Tibial nerve (tissue), 4 donors: ENCODE measurements at places on chromosomes 1 and 21.

DNA sequence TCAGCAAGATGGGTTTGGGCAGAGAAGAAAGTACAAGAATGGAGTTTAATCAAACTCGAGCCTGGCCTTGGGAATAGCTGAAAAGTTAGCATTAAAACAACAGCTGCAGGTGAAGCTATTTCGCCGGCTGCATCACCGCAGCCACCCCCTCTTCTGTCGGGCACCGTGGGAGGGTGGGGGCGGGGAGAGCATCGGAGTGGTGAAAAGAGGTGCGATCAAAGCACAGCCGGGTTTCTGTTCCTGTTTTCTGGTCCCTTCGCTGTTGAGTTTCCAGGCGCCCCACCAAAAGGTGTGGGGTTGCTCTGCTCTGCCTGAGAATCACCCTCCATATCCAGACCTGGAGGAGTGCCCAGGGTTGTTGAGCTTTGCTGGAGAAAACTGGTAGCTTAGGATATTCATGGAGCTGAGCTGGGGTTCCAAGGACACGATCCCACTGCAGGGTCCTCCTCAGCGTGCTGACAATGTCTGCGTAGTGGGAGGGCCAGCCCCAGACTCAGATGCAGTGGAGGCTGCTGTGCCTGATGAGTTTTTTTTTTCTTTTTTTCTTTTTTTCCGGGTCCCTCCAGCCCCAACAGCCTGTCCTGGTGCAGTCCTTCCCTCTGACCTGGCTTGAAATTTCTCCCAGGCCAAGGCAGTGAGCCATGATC lies 127.5 kb upstream of the C1orf174 start:
- no peaks in the 10 kb centered on the region for H3K27me3 ChIP-seq
- no peaks in the 10 kb centered on the region for H3K36me3 ChIP-seq
- no peak overlapping the region for H3K27ac ChIP-seq
- H3K4me1 ChIP-seq: no peaks in the 10 kb centered on the region

GRCh38 chr1:156383023-156383422 lies 14.0 kb downstream of the RHBG start:
- DNase-seq: peak; percentile 47
- no peak overlapping the region for H3K4me3 ChIP-seq
- H3K4me1 ChIP-seq: no peaks in the 10 kb centered on the region

- no peaks in the 10 kb centered on the region for H3K27me3 ChIP-seq
- DNase-seq: no peak
- no peak overlapping the region for H3K27ac ChIP-seq
These were observed 91.1 kb upstream of the RGS4 start for GRCh38 chr1:162977944-162978568.

- no peaks in the 10 kb centered on the region for H3K36me3 ChIP-seq
- H3K27me3 ChIP-seq: no peaks in the 10 kb centered on the region
- DNase-seq: no peak
These were observed 5.8 kb downstream of the TRIM33 start for GRCh38 chr1:114505148-114505561.

GRCh38 chr1:161779393-161779792 lies 13.3 kb downstream of the ATF6 start:
- H3K4me1 ChIP-seq: no peaks in the 10 kb centered on the region
- H3K4me3 ChIP-seq: no peak overlapping the region
- no peaks in the 10 kb centered on the region for H3K36me3 ChIP-seq
- DNase-seq: no peak
- no peaks in the 10 kb centered on the region for H3K27me3 ChIP-seq
- no peak overlapping the region for H3K27ac ChIP-seq

- no peaks in the 10 kb centered on the region for H3K4me1 ChIP-seq
- no peaks in the 10 kb centered on the region for H3K27me3 ChIP-seq
- H3K27ac ChIP-seq: no peak overlapping the region
- H3K4me3 ChIP-seq: no peak overlapping the region
- DNase-seq: no peak
These were observed 15.1 kb downstream of the PCP4 start for GRCh38 chr21:39882151-39882838.

GRCh38 chr1:165014753-165015152 lies 341.8 kb downstream of the LMX1A start:
- H3K27ac ChIP-seq: no peak overlapping the region
- no peaks in the 10 kb centered on the region for H3K36me3 ChIP-seq
- no peaks in the 10 kb centered on the region for H3K27me3 ChIP-seq
- no peaks in the 10 kb centered on the region for H3K4me1 ChIP-seq

DNA sequence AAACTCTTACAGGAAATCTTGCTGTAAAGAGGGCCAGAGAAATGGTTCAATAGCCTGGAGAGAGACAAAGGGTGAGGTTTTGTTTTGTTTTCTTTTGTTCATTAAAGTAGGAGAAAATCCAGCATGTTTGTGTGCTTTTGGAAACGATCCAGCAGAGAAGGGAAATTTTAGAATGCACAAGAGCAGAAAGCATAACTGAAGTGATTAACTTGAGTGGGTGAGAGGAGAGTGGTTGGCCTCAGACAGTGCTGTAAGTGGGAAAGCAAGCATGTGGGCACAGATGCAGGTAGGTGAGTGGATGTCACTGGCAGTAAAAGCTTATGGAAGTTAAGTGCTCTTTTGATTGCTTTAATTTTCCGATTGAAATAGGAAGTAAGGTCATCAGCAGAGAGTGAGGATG lies 50.2 kb downstream of the EEIG2 start:
- H3K4me1 ChIP-seq: no peaks in the 10 kb centered on the region
- H3K36me3 ChIP-seq: no peaks in the 10 kb centered on the region
- no peaks in the 10 kb centered on the region for H3K27me3 ChIP-seq
- no peak overlapping the region for H3K4me3 ChIP-seq
- no peak overlapping the region for H3K27ac ChIP-seq
- no peak for DNase-seq

DNA sequence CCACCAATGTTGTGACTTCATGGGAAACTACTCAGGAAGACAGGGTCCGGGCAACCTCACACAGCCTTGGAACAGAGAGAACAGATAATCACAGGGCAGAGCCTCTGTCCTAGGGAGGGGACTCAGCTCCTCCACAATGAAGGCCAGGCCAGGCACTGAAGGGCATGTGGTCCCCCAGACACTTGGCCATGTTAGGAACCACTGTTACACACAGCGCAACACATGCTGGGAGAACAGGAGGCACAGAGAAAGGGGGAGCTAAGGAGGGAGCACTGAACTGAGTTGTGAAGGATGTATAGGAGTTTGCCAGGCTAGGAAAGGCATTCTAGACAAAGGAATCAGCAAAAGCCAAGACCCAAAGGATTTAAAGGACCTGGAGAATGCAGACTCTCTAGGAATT lies 127.6 kb downstream of the DMRTB1 start:
- no peaks in the 10 kb centered on the region for H3K36me3 ChIP-seq
- H3K27ac ChIP-seq: no peak overlapping the region
- H3K4me3 ChIP-seq: no peak overlapping the region
- no peaks in the 10 kb centered on the region for H3K27me3 ChIP-seq
- H3K4me1 ChIP-seq: no peaks in the 10 kb centered on the region
- DNase-seq: no peak
